Activated naive CD8-positive, alpha-beta T cell treated with anti-CD3 and anti-CD28 coated beads for 36 hours (primary cell): ENCODE measurements at places on chromosomes 5 and 9.

GRCh38 chr9:6538666-6539071 is 106.9 kb downstream of the GLDC start:
- DNase-seq = no peak

GRCh38 chr9:69134412-69134811 is 39.7 kb upstream of the TJP2 start:
- no peak for DNase-seq

- no peak for DNase-seq
Observed at GRCh38 chr9:35478871-35479270, 11.0 kb upstream of the RUSC2 start.

DNA sequence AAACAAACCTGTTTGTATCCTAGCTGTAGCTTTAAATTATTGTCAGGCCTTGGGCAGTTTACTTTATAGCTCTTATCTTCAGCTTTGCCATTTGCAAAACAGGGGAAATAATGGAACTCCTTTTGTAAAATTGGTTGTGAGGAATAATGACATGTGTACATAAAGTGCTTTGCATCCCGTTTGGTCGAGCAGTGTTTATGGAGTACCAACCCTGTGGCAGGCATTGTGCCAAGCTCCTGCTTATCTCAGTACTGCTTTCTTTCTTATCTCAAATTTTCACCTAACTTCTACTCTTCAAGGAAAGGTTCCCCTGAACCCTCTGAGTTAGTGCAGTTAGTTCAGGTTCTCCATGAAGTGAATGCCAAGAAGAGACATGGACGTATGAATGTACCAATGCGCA is 9.4 kb upstream of the TENT2 start:
- no peak for DNase-seq

DNA sequence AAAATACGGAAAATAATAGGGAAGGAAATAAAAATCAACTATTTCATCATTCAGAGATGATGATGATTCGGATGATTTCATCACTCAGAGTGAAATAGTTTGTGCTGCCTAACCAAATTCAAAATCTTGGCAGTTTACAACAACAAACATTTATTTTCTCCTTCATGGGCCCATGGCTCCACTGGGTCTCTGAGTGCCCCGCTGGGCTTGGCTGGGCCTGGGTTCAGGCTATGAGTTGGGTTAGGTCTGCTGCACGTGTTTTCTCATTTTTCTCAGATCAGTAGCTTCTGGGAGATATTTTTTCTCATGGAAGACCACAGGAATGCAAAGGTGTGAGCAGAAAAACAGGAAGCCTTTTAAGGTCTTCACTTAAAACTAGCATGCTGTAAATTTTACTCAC is 24.0 kb upstream of the F2RL1 start:
- DNase-seq = no peak

DNA sequence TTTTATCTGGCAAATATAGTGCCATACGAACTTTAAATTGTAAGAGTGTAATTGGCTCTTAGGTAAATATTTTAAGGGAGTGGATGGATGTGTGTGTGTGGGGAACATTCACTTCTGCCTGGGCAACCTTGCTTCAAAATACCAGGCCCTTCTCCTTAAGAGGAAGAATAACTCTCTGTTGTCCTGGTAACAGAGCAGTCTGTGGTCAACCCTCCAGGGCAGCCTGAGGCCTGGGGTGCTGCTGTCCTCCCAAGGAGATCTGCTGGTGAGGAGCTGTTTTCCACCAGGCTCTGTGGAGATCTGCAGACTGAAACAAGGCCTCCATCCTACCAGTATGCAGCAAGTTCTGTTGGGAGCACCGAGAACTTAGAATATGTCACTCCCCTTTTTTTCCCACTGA is 325.2 kb downstream of the PSAT1 start:
- no peak for DNase-seq

DNA sequence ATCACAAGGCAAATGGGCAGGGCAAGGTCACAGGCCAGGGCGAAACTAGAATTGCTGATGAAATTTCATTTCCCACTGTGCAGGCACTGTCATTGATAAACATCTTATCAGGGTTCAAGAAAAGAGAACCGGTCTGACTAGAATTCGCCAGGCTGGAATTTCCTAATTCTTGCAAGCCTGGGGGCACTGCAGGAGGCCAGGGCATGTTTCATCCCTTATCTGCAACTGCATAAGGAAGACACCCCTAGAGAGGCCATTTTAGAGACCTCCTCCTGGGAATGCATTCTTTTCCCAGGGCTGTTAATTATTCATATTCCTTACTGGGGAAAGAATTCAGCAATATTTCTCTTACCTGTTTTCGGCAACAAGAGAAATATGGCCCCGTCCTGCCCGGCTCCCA is 266.2 kb upstream of the CYLC2 start:
- no peak for DNase-seq

- no peak for DNase-seq
Observed at GRCh38 chr5:56050551-56051255, 55.9 kb upstream of the IL6ST start.

DNA sequence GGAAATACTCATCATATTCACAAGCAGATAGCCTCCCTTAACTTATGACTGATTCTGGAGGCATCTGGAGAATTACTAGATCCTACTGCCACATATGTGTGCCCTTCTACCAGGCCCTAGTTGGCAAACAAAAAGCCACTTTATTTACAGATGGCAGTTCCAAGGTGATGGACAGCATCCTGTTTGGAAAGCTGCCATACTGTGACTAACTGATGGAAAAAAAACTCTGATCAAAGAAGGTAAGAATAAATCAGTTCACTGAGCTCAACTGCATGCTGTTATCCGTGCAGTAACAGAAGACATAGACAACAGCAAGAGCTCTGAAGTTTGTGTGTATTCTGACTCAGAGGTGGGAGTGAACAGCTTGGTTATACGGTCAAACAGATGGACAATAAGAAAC is 279.8 kb upstream of the POU5F2 start:
- DNase-seq = no peak

DNA sequence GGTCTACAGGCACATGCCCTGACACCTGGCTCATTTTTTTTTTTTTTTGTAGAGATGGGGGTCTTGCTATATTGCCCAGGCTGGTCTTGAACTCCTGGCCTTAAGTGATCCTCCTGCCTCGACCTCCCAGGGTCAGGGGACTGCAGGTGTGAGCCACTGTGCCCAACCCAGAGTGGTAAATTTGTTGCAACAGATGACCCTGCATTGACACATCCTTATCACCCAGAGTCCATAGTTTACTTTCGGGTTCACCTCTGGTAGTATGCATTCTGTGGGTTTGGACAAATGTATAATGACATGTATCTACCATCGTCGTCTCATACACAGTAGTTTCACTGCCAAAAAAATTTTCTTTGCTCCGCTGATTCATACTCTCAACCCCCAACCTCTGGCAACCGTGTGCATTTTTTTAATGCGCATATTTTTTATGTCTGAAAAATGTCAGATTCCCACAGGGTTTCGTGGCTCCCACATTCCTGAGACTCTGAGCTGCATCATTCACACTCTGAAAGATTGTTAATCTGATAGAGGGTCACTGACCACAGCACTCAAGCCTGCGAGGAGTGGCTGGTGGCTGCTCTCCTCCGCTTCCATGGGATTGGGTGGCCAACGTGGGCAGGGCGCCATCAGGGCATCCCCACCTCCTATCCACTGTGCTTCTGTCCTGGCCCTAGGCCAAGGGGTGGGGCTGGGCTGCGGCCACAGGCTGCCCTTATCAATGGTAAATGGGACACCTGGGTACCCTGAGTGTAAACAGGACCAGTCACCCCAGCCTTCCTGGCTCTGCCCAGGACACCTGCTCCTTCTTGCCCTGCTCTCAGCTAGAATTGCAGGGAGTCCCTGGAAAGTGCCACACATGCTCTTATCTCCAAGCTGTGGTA is 9.6 kb downstream of the NDST1 start:
- DNase-seq = no peak

DNA sequence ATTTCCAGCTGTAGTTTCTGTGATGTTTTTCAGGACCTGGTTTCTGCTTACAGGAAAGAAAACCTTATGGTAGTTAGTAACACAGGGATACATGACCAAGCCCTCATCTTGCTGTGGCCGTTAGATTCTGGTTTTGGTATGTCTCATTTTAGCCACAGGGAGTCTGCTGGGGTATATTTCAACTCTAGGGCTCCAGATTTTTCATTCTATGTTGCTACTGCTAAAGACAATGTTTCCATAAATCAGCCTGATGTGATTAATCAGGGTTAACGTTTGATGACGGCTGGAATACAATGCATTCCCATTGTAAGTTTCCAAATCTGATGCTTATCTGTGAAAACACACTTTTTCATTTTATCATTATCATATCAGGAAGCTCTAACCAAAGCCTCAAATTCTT is 48.2 kb downstream of the P4HA2 start:
- no peak for DNase-seq

DNA sequence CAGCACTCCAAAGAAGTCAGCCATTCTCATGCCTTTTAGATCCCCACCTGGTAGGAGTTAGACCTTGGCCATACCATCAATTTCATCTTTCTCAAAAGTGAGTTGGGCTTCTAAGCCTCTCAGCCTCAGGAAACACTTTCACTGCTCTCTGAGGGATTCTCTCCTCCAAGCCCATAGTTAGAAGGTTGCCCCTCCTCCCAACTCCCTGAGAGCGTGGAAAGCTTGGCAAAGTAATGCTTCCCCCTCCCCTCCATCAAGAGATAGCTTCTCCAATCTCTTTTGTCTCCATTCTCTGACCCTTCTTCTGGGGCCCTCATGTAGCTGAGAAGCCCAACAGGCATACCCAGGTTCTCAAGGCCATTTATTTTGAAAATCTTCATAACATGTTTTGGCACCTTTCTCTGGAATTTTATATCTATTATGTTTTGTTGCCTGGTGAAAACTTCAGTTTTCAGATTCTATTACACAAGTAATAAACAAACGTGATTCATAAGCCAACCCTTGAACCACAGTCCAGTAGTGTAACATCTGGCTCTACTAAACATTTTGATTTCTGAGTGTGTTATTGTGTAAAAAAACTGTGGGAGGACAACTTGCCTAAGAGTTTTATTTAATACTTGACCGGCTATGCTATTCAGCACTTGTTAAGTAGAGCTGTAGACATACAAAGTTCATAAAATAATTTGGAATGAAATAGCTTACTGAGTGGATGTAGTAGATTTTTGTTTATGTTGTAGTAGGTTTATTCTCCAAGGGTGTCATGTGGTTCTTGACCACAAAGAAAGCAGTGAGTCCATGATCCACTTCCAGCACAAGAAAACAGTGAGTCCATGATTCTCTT is 17.1 kb downstream of the LVRN start:
- DNase-seq = no peak

GRCh38 chr5:3376611-3377010 is 219.0 kb upstream of the IRX1 start:
- DNase-seq = no peak
